ENCODE measurements at places on chromosomes 5 and 9.

DNA sequence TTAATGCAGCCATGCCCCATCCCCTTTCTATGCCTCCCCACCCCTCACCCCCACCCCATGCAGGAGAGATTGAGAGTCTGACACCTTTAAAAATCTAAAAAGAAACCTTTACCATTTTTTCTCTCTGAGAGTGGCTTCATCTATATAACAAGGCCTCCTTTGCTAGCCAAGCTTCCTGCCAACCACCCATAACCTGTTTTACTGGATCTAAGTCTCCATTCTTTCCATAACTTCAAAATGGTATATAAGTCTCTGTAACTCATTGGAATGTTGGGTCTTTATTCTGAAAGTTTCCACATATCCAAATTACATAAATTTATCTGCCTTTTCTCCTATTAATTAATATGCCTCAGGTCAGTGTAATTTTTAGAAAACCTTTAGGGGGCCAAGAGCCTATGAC is 1174.0 kb downstream of the MAT2B start:
- no peak for DNase-seq

- DNase-seq, result no peak
Measured at GRCh38 chr9:73437758-73438157, 286.1 kb downstream of the ANXA1 start.

DNA sequence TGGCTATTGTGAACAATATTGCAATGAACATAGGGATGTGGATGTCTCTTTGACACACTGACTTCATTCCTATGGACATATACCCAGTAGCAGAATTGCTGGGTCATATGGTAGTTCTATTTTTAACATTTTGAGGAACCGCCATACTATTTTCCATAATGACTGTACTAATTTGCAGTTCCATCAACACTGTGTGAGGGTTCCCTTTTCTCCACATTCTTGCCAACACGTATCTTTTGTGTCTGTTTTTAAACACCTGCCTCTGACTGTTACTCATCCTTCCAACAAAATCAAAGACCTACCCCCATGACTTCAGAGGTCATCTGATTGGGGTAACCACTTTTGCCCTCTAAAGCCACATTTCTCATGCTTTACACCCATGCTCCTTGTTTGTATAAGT is 133.5 kb downstream of the MED27 start:
- no peak for DNase-seq

DNA sequence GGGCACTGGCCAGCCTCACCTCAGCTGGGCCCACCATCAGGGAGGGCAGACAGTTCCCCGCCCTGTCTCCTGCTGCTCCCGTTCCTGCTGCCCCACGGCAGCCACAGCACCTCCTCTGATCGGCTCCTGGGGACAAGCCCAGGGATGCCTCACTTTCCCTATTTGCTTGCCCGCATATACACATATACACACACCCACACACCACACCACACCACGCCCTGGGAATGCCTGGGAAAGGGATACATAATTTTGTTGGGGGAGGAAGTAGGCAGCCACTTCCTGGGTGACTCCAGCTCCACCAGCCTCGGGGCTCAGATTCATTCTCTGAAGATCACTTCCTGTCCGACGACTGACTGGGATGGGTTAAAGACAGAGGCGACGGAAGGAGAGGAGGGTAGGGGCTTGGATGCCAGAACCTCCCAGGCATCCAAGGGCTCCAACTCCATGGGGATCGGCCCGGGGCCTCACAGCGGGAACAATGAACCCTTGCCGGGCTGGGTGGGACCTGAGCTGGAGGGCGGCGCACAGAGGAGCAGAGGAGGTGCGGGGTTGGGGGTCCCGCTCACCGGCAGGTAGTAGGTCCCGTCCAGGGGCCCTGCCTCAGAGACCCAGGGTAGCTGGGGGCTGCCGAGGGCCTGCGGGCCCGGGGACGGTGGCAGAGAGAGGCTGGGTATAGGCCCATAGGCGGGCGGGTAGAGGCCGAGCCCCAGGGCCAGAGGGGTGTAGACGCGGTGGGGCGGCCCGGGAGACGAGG is 2.0 kb upstream of the MZB1 start:
- no peak for DNase-seq

GRCh38 chr5:169789417-169789940 is 152.4 kb downstream of the DOCK2 start:
- DNase-seq, result no peak

DNA sequence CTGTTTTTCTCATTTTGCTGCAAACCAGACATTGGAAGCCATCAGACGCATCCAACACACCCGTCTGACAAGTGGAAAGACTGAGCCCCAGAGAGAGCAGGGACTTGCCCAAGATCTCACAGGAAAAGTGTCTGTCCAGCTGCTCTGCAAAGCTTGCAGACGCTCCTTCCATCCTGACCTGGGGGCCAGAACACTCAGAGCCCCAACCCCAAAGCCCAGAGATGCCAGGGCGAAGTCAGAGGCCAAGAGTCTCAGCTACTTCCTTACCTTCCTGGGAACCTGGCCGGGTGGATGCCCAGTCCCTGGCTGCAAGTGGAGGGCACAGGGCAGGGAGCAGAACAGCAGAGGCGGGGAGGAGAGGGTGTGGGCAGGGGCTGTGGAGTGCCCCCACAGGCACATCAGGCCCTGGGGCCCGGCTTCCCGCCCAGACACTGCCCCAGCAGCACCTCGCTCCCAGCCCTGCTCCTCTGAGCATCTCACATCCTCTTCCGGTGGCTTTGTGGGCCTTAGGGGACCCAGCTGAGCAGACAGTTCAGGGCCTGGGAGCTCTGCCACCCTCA is 9.7 kb upstream of the RALGDS start:
- DNase-seq, result peak; percentile 55

DNA sequence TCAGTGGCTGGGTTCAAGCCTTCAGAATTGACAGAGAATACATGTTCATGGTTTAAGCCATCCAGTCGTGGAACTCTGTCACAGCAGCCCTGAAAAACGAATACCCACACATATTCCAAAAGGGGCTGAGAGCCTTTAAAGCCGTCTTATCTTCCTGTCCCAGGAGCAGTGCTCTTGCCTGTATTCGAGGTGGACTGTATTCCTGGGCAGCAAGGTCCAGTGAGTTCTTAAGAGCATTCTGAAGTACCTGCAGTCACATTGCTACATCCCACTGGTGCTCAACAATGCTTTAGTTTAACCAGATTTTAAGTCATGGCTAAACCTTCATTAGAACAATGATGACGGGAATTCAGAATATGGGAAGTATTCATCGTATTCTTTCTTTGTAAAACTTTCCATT is 380.7 kb upstream of the KLF4 start:
- DNase-seq, result no peak

- DNase-seq, result no peak
Measured at GRCh38 chr9:91864380-91864779, 85.6 kb downstream of the ROR2 start.

- DNase-seq, result no peak
Measured at GRCh38 chr9:95226921-95227320, 90.6 kb downstream of the FANCC start.

- DNase-seq, result no peak
Measured at GRCh38 chr5:177545487-177546257, 8.7 kb downstream of the FAM193B start.

- no peak for DNase-seq
Measured at GRCh38 chr9:123376218-123377071, 20.4 kb downstream of the CRB2 start.

DNA sequence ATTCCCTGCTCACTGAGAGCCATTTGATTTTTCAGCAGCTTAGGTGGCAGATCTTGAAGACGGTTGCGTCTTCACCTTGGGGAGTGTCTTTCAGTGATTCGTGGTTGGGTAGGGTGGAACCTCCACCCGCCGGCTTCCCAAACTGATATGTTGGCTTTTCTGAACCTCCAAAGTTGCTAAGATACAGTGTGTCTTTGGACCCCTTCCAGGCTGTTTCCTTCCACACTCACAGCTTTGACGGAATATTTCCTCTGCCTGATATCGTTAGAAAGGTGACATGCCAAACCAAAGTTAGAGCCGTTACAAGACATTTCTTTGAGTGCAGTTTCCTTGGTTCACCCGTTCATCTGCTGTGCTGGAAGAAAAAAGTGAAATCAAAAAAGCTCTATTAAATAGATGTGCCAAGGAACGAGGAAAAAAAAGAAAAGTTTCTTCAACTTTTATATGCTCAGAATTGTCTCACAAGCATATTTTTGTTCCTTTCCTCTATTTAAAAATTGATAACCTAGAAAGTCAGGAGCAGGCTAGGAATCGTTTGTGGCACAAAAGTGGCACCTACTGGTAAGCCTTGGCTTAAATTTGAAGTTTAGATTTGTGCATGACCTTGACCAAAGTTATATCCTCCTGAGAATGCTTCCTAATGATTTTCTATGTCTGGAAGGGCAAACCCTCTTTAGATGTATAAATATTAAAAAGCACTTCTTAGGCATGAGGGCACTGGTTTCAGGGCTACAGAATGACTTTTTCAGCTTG is 270.7 kb upstream of the WWC1 start:
- DNase-seq, result no peak

DNA sequence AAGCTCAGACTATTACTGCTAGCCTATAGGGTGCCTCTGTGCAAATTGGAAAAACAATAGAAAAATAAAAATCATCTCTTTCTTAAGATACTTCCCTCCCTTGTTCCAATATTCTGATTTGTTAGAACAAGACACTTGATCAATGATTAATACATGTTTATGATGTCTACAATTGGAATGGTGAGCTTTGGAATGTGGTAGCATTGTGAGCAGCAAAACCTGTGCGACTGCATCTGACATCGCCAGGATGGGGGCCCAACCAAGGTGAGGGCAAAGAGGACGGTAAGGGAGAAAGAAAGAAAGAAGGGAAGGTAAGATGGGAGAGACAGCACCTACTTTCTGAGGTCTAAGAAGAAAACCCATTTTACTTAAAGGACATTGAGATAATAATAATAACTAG is 183.0 kb upstream of the TRIM32 start:
- no peak for DNase-seq

- DNase-seq, result no peak
Measured at GRCh38 chr5:16983022-16983639, 47.0 kb upstream of the MYO10 start.

DNA sequence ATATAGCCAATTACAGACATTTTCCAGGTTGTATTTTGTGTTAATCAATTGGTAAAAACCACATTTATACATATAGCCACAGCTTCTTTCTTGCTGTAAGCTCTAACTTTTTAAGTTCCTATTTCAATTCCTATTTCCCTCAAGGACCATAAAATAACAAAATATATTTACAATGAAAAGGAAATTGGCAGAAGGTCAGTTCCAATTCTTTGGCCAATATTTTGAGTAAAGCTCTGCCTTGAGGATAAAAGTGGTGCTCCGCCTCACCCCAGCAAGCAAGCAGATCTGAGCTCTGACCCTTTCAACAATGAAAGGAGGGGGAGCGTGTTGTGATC is 203.4 kb upstream of the RASEF start:
- DNase-seq, result no peak

GRCh38 chr5:146368137-146368536 is 29.5 kb downstream of the POU4F3 start:
- no peak for DNase-seq

GRCh38 chr9:137269231-137269772 is 8.2 kb upstream of the TOR4A start:
- DNase-seq, result no peak

GRCh38 chr5:58273711-58274110 is 186.2 kb downstream of the PLK2 start:
- DNase-seq, result no peak

GRCh38 chr5:157926977-157927376 is 68.0 kb upstream of the CLINT1 start:
- DNase-seq, result no peak

- DNase-seq, result no peak
Measured at GRCh38 chr5:109630093-109630492, 59.6 kb upstream of the MAN2A1 start.

Data from T-helper 1 cell (primary cell).